A172 (cell line): ENCODE measurements at places on chromosomes 1 and 21.

DNA sequence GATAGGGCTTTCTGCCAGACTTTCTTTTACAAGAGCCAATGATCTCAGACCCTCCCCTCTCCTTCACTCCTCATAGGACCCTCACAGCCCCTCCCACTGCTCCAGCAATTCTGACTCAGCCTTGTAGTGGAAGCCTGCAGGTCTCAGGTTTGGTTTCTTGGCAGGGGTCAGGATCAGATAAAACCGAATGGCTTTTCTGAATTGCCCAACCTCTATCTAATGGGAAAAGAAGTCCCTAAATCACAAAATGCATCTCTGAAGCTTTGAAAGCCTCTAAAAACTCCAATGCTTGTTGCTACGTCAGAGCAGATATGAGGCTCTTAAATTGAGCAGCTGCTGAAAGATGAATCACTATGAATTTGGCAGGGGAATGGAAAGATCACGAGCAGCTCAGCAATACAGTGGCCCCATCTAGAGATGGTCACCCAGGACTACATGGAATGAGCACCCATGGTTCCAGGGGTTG, 74.5 kb downstream of the NID1 start:
- DNase-seq = peak; percentile 94

- DNase-seq = no peak
Measured at GRCh38 chr1:22142315-22143064, 407 bp downstream of the WNT4 start.

DNA sequence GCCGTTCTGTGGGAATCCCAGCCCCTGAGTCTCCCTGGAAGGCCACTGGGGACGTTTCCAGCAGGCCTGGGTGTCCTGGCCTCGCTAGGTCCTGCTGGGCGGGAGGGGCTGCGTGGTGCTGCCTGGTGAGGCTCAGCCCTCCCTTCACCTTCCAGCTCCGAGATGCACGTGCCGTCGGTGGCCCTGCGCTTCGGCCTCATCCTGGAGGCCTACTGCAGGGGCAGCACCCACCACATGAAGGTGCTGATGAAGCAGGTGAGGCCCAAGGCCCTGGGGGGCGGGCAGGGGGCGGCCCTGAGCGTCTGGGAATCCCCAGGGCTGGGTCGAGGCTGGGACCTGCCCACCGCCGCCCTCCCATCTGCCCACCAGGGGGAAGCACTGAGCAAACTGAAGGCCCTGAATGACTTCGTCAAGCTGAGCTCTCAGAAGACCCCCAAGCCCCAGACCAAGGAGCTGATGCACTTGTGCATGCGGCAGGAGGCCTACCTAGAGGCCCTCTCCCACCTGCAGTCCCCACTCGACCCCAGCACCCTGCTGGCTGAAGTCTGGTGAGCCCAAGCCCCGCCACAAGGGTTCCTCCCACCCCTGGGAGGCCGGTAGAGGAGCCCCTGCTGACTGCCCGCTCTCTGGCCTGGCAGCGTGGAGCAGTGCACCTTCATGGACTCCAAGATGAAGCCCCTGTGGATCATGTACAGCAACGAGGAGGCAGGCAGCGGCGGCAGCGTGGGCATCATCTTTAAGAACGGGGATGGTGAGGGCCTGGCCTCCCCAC, 70.3 kb downstream of the PIK3CD start:
- no peak for DNase-seq

DNA sequence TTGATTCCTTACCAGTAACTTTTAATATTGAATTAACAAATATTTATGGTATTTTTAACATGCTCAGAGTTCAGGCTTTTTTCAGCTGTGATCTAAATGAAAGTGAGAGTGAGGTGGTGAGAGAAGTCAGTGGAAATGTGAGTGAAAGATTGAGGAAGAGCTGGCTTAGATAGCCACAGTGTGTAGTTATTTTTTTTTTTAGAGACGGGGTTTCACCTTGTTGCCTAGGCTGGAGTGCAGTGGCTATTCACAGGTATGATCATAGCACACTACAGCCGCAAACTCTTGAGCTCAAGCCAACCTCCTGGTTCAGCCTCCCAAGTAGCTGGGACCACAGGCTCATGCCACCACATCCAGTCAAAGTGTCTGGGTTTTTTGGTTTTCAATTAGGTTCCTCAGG, 10.9 kb downstream of the RNF11 start:
- no peak for DNase-seq

DNA sequence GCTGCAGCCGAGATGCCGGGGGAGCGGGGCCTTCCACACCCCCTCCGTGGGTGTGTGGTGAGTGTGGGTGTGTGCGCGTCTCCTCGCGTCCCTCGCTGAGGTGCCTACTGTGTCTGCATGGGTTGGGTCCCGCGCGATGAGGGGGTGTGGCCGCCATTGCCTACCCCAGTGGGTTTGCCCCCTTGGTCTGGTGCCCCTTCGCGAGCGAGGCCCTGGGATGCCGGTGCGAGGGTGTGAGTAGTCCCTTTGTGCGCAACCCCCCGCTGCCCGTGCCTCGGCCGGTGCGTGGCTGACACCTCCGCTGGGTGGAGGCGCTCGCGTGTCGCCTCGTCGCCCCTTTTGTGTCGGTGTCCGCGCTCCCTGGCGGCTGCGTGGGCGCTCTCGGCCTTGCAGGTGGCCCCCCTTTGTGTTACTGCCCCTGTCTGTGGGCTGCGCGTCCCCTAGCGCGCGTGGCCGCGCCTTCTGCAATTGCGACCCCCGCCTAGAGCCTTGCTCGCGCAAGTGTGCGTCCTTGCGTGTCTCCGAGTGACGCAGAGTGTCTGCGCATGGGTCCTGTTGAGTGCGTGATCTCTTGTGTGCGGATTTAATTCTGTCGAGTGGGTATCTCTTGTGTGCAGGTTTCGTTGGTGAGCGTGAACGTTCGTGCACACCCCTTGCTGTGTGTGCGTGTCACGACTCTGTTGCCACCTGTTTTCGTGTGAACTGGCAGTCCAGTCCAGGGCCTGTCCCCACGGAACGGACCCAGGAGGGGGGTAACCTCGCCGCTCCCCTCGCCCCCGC, 553 bp downstream of the TTC3 start:
- peak; percentile 28 for DNase-seq

- DNase-seq = no peak
Measured at GRCh38 chr1:27569088-27569460, 34.9 kb downstream of the AHDC1 start.

DNA sequence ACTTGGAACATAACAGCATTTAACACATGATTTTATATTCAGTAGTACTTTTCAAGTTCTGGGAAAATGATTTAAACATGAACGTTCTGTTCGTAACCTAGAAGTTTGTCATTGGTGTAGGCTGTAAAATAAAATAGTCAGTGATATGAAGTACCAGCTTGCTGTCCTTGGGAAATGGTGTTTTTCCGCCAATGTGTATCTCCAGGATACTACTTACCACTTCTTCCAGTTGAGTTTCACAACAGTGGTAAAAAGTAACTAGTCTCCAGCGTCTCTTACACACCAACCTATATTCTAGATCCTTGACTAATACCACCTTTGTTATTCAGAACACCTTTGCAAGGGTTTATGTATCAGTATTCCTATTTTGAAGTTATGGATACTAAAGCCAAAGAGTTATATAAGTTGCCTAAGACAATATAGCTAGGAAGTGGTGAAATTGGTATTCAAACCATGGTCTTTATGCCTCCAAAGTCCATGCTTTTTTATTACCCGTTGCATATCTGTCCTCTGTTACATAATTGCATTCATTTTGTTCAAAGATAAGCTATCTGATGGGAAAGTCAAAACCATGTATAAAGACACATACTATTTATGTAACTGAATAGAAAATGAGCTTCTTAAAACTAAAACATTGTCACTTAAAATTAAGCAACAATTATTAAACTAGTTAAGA, 43.1 kb downstream of the HOOK1 start:
- DNase-seq = no peak

- DNase-seq = no peak
Measured at GRCh38 chr1:94153133-94153532, 32.2 kb upstream of the ABCA4 start.

DNA sequence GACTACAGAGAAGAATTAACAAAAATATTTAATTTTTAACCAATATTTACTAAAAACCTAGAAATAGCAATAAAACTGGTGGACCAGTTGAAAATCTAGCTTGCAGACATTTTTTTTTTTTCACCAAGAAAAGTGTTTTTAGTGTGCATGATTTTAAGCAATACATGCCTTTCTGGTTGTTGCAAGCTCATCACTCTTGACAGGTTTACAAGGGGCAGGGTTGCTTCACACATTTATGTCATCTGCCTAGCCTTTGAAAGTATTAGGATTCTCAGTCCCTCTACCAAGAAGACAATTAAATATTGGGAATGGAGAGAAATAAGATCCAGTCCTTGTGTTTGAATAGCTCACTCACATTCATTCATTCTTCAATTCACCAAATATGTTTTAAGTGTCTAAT, 53.8 kb upstream of the LYPLAL1 start:
- no peak for DNase-seq

GRCh38 chr1:156390469-156391365, 21.7 kb downstream of the RHBG start:
- no peak for DNase-seq

DNA sequence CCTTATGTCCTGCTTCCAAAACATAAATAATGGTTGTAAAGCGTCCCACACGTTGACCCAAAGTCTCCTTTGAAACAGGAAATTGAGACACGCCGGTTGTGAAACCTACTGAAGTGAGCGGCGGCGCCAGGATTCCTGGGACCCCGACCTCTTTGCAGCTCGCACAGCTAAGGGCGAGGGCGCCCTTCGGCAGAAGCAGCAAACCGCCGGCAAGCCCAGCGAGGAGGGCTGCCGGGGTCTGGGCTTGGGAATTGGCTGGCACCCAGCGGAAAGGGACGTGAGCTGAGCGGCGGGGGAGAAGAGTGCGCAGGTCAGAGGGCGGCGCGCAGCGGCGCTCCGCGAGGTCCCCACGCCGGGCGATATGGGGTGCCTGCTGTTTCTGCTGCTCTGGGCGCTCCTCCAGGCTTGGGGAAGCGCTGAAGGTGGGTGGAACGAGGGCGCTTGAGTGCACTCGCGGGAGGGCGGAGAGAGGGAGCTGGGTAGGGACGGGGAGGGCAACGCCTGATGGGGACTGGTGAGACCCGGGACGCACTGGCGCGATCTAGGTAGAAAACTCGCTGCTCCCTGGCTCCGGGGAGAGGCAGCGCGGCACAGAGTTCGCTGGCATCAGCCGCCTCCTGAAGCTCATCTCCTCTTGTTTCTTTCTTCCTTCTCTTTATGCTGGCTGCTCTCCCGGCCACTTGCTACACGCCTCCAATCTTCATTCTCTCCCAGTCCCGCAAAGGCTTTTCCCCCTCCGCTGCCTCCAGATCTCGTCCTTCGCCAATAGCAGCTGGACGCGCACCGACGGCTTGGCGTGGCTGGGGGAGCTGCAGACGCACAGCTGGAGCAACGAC, at the start of gene CD1D:
Gene CD1D, plus strand, starts transcription at position 155 of the 836 bp plus-strand sequence. Its CDS starts 207 bp downstream, at position 362.
- peak; percentile 11 for DNase-seq

- DNase-seq = no peak
Measured at GRCh38 chr1:27672750-27673112, 739 bp upstream of the IFI6 start.

- DNase-seq = no peak
Measured at GRCh38 chr1:55034476-55035133, 4.7 kb upstream of the PCSK9 start.

- peak; percentile 79 for DNase-seq
Measured at GRCh38 chr1:65820983-65821382, 28.3 kb downstream of the PDE4B start.

- peak; percentile 92 for DNase-seq
Measured at GRCh38 chr1:12601700-12602658, 16.0 kb downstream of the DHRS3 start.

DNA sequence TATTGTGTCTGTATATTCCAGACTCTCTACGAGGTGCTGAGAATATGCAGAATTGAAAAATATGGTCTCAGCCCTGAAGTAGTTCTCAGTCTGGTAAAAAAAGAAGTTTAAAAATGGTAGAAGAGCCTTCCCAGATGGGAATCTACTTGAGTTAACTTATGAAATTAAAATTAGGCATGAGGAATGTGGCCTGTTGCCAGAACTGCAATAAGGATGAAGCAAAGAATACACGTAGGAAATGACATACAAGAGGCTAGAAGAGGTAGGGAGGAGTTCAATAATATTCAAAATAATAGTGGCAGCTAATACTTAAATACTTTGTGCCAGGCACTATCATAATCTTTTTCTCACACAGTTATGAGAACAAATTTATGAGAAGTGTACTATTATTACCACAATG, 6.3 kb downstream of the ASPM start:
- no peak for DNase-seq

DNA sequence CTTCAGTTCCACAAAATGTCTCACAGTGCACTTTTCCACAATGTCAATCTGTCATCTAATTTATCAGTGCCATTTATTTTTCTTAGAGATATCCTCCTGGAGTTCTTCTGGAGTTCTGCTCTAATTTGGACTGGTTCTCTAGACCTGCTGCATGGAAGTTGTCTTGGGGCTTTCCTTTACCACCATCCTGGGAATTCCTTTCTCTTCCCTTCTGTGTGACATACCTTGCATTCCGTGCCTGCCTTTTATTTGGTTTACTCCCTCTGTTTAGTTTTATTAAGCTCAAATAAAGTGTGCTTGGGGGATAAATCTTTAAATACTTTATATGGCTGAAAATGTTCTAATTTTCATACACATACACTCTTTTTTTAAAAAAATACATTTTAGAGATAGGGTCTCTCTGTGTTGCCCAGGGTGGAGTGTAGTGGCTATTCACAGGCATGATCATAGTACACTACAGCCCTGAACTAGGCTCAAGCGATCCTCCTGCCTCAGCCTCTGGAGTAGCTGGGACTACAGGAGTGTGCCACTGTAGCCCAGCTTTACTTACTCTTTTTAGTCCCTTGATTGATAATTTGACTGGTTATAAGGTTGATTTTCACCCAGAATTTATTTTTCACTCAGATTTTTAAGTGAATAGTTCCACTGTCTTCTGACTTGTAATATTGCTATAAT, 14.4 kb downstream of the MTF2 start:
- no peak for DNase-seq

DNA sequence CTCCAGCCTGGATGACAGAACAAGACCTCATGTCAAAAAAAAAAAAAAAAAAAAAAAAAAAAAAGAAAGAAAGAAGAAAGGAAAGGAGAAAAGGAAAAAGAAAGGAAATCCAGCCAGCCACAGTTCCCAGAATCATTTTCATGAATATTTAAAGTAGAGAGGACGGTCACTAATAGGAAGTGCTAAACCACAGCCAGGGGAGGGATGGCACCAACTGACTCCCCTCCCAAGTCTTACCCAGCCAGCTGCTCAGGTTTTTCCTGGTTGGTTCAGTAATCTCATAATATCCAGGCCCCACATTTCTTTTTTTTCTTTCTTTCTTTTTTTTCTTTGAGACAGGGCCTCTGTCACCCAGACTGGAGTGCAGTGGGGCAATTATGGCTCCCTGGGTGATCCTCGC, 63.9 kb upstream of the AK4 start:
- DNase-seq = no peak
